ENCODE measurements at places on chromosomes 11 and 22. TPM values are rescaled to one million over a fixed set of nuclear protein-coding genes. Genes with fewer than 3 reads are reported as not detected.

Gene CATSPERZ
- not detected for total RNA-seq

Gene MRPL11
- 22.7 TPM for total RNA-seq

Gene C11orf42
- total RNA-seq, result not detected

Gene NELL1
- not detected for total RNA-seq

Gene VPREB3
- 0.89 TPM for total RNA-seq

Gene TSGA10IP
- not detected for total RNA-seq

Gene CDCA5
- total RNA-seq, result 1.7 TPM

Gene LRP4
- 0.05 TPM for total RNA-seq

Gene CD6
- 398 TPM for total RNA-seq

Gene CRYBB2
- total RNA-seq, result not detected

Gene IFITM1
- total RNA-seq, result 320 TPM

Gene CYB5R2
- total RNA-seq, result not detected

Gene RSF1
- total RNA-seq, result 107 TPM

Gene OVOL1
- total RNA-seq, result not detected

Gene APOL6
- total RNA-seq, result 71.9 TPM

Gene PNPLA5
- total RNA-seq, result not detected

Gene PGA3
- not detected for total RNA-seq

Gene IFITM5
- not detected for total RNA-seq

Gene MICAL2
- total RNA-seq, result 67.5 TPM

Gene PPP2R1B
- 45.9 TPM for total RNA-seq

Gene CLP1
- total RNA-seq, result 18.2 TPM

Gene SCN4B
- not detected for total RNA-seq

Gene TESMIN
- total RNA-seq, result 6.4 TPM

Gene CCDC116
- not detected for total RNA-seq

Gene TUB
- 0.27 TPM for total RNA-seq

Gene GNAZ
- total RNA-seq, result 3.6 TPM

Gene OR2AG2
- not detected for total RNA-seq

Gene PPP6R3
- total RNA-seq, result 172 TPM

Gene PRR33
- total RNA-seq, result not detected

Gene SAA2
- total RNA-seq, result 0.62 TPM

Gene OR51F1
- not detected for total RNA-seq

Gene TNNT3
- 19.4 TPM for total RNA-seq

Gene OR4C13
- not detected for total RNA-seq

Gene CASP5
- not detected for total RNA-seq

Gene CHEK1
- total RNA-seq, result 13.2 TPM

Gene OLFML1
- not detected for total RNA-seq

Gene TMEM218
- total RNA-seq, result 9.7 TPM

Gene PIWIL4
- total RNA-seq, result 1.3 TPM
